ENCODE measurements at places on chromosomes 2 and 18.

DNA sequence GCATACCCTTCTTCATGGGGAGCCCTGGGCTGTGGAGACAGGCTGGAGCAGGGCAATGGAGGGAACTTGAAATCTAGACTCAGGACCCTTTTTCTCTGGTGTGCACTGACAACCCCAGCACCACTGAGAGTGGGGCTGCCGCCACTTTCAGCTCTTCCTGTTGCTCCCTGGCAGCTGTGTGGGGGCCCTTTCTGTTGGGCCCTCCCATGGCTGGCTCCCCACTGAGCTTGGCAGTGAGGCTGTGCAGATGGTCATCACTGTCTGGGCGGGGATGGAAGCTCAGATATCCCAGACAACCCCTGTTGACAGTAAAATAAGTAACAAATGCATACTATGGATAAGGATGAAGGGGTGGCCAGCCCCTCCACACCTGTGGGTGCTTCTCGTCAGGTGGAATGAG lies 6.7 kb downstream of the MYO7B start:
- DNase-seq: no peak

GRCh38 chr2:47221946-47222345 lies 66.8 kb upstream of the STPG4 start:
- DNase-seq: no peak

DNA sequence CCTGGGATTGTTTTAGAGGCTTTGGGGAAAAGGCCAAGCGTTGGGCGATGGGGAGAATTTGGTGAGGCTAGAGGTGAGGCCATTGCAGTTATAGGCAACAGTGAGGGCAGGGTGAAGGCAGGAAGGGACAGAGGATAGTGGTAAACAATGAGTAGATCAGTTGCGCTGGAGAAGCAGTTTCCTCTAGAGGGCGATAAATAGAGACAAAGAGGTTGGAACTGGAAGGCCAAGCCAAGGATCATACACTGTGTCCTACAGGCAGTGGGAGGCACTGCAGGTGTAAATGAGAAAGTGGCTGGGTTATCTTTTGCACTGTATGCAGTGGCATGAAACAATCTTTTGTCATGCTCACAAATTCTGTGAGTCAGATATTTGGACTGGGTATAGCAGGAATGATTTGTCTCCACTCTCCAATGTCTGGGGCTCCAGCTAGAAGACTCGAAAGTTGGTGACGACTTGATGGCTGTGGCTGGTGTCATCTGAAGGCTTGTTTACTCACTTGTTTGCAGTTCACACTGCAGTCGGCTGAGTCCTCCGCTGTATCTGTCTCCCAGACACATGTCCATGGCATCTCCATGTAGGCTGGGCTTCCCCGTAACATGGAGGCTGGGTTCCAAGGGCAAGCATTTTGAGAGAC lies 82.1 kb downstream of the TNP1 start:
- DNase-seq: peak; percentile 34

DNA sequence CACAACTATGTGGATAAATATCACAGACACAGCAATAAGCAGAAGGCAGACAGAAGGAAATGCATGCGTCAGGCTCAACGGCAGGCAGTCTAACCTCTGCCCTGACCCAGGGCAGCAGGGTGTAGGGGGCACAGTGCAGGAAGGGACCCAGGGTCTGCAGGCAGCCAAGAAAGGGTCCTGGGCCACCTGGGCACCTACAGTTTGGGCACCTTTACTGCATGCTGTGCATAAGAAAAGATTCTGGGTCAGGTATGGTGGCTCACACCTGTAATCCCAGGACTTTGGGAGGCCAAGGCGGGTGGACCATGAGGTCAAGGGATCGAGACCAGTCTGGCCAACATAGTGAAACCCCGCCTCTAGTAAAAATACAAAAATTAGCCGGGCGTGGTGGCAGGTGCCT lies 17.7 kb downstream of the PASK start:
- DNase-seq: no peak

DNA sequence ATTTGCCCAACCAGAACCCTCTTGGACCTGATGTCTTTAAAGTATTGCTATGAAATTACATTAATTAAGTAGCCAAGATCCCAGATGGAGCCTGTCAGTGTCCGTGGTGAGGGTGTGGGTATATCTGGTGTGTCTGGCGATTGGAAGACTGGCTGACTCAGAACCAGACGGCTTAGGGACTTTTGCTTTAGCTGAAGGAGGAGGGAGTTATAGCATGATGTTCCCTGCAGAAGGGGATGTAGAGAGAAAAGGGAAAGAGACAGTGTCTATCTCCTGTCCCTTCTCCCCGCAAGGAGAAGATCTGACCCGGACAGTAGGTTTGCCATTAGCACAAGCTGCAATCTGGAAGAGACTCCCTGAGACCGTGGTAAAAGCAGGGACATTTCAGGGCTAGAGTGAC lies 60.6 kb downstream of the POU3F3 start:
- DNase-seq: no peak

- peak; percentile 25 for DNase-seq
Observed at GRCh38 chr2:66433945-66434678, 813 bp upstream of the MEIS1 start.

- DNase-seq: no peak
Observed at GRCh38 chr2:221461901-221462300, 110.2 kb downstream of the EPHA4 start.

GRCh38 chr2:128487650-128488387 lies 169.2 kb upstream of the HS6ST1 start:
- DNase-seq: no peak

GRCh38 chr2:20612925-20613916 lies 37.7 kb downstream of the HS1BP3 start:
- DNase-seq: no peak

DNA sequence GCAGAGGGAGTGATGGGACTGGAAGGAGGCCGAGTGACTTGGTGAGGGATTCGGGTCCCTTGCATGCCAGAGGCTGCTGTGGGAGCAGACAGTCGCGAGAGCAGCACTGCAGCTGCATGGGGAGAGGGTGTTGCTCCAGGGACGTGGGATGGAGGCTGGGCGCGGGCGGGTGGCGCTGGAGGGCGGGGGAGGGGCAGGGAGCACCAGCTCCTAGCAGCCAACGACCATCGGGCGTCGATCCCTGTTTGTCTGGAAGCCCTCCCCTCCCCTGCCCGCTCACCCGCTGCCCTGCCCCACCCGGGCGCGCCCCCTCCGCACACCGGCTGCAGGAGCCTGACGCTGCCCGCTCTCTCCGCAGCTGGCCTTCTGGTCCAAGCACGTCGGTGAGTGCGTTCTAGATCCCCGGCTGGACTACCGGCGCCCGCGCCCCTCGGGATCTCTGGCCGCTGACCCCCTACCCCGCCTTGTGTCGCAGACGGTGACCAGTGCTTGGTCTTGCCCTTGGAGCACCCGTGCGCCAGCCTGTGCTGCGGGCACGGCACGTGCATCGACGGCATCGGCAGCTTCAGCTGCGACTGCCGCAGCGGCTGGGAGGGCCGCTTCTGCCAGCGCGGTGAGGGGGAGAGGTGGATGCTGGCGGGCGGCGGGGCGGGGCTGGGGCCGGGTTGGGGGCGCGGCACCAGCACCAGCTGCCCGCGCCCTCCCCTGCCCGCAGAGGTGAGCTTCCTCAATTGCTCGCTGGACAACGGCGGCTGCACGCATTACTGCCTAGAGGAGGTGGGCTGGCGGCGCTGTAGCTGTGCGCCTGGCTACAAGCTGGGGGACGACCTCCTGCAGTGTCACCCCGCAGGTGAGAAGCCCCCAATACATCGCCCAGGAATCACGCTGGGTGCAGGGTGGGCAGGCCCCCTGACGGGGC lies 4.6 kb downstream of the PROC start:
- peak; percentile 24 for DNase-seq

- no peak for DNase-seq
Observed at GRCh38 chr2:181483876-181484275, 26.7 kb downstream of the ITGA4 start.

DNA sequence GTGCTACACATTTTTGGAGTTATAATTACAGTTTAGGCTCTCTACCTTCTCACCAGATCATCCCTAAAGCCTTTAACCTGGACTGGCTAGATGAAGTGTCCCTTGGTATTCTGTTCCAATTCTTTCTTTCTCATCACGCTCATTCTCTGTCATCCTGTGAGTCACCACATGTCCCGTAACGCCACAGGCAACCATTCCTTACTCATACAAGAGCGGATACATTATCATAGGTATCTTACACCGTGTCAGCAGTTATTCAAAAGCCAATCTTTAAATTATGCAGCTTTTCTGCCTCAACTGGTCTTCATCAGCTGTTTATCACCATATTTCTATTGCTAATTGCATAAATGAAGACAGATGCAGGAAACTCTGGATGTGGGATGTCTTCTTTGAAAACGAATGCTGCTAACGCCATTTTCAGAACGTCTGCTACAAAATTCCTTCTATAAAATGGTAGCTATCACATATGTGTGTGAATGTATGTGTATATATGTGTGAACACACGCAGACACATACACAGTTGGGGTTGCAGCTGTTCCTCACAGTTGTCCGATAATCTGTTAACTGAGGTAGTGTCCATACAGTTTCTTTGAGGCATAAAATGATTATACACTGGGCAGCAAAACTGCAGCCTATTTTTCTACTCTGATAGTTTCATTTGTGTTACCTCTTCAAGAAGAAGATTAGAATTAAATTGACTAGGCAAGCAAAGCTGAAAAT lies 47.9 kb downstream of the EML6 start:
- no peak for DNase-seq

DNA sequence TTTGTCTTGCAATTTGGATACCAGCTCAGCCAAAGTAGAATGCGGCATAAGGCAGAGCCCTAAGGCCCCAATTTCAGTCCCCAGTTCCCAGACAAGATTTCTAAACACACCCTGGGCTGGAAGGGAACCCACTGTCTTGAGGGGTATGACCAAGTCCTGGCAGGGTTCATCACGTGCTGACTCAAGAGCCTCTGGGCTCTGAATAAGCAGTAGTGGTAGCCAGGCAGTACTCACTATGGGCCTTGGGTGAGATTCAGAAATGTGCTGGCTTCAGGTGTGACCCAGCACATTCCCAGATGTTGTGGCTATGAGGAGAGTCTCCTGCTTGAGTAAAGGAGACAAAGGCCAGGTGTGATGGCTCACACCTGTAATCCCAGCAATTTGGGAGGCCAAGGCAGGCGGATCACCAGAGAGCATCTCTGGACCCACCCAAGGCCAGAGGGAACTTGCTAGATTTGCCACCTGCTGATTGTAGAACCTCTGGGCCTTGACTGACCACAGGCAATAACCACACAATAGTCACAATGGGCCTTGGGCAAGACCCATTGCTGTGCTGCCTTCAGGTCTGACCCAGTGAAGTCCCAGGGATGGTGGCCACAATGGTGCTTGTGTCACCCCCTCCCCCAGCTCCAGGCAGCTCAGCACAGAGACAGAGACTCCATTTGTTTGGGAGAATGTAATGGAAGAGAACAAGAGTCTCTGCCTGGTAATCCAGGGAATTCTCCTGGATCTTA lies 74.9 kb downstream of the ATL2 start:
- DNase-seq: no peak

GRCh38 chr2:96800061-96801004 lies 15.7 kb upstream of the CNNM3 start:
- DNase-seq: no peak

GRCh38 chr2:48808311-48808710 lies 52.8 kb upstream of the LHCGR start:
- DNase-seq: no peak

DNA sequence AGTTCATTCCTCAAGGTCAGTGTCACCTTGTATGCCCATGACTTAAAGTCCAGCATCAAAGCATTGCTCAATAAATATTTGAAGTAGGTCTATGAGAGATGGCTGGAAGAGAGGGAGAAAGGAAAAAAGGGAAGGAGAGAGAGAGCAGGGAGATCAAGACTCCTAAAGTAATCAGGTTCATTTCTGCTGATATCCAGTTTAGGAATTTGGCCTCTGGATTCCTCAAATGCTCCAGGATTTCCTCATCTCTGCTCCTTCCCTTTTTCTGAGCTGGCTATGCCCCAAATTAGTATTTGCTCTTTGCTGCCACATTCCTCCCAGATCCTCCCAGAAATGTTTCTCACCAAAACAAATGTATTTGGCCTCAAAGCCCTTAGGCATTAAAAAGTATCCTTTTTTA lies 739.4 kb upstream of the CHAC2 start:
- DNase-seq: no peak

- DNase-seq: no peak
Observed at GRCh38 chr2:205462681-205463345, 219.5 kb upstream of the NRP2 start.

- DNase-seq: no peak
Observed at GRCh38 chr2:113877711-113878598, 11.9 kb upstream of the ACTR3 start.

DNA sequence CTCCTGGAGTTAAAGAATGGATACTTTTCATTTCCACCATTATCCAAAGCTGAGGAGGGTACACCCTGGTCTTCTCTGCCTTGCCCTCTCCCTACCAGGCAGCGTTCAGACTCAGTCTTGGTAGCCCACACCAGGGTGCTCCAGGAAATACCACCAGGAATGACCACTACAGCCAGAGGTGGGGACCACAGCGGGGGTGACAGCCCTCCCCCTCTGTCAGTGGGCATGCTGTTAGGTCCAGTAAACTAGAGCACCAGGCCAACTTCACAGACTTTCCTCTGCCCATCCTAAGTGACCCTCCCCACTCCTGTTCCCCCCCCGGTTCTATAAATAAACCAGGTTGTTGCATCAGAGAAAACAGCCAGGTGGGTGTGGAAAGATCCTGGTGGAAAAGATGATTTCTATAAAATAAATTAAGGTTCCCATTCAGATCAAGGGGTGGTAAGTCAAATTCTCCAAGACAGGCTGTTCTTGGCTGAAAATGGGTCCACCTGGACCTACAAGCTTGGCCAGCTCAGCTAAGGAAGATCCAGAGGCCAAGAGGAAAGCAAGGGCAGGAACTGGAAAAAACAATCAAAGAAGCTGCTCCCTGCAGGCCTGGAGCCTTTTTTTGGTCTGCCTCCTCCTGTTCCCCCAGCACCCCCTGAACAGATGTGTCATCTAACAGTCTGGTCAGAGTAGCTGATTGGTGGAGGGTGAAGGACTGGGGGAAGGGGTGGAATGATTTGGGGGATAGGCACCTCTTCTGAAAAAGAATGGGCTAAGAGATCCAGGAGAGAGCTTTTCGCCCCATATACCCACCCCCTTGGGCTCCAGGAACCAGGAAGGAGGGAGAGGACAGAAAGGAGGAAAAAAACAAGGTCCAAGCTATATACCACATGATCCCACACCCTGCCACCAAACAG lies 2.3 kb downstream of the RAB11FIP5 start:
- no peak for DNase-seq

- DNase-seq: peak; percentile 84
Observed at GRCh38 chr2:225041207-225041850, 939 bp downstream of the DOCK10 start.

DNA sequence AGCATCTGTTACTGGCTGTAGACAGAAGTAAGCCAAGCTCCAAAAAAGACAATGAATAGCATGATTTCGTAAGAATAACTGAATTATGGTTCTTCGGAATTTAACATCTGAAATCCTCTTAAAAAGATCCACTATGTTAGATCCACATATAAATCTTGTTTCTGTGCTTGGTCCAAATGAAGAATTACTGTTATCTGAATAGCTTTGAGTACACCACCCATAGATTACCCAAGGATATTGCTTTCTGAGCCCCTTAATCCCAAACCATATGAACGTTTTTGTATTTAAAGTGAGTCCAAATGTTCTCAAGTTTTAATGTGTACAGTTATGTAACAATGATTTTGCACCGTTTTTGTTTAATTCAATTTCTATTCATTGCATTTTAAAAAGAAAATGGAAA lies 124.9 kb downstream of the DSC3 start:
- no peak for DNase-seq

GRCh38 chr2:8488001-8488738 lies 193.7 kb upstream of the ID2 start:
- DNase-seq: peak; percentile 69

- no peak for DNase-seq
Observed at GRCh38 chr18:74715306-74715705, 117.6 kb downstream of the ZNF407 start.

GRCh38 chr2:120831891-120832290 lies 96.2 kb downstream of the GLI2 start:
- no peak for DNase-seq
